ENCODE measurements at places on chromosomes 6 and 20. TPM values are rescaled to one million over a fixed set of nuclear protein-coding genes. Genes with fewer than 3 reads are reported as not detected.

ARHGAP40 gene
- total RNA-seq = 0.44 TPM

TRERF1 gene
- not detected for total RNA-seq

DNA sequence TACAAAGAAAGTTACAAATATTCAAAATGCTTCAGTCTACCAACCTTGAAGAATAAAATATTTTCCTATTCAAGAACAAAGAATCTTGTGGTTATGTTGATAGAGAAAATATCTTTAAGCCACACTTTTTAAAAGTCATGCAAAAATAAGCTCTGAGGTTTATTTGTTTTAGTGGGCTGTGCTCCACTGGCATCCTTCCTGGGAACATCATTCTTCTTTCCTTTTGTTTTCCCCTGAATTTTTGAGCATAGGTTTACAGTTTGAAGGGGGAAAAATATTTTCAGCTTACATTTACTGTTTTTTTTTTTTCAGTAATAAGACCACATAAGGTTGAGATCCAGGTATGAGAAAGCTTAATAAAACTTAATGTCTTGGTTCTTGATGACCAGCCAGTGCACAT lies 72.0 kb upstream of the BACH2 start:
- DNase-seq = no peak

- DNase-seq = no peak
Measured at GRCh38 chr20:52958211-52958610, 13.9 kb upstream of the TSHZ2 start.

- no peak for DNase-seq
Measured at GRCh38 chr20:23096986-23097520, 10.9 kb upstream of the CD93 start.

DNA sequence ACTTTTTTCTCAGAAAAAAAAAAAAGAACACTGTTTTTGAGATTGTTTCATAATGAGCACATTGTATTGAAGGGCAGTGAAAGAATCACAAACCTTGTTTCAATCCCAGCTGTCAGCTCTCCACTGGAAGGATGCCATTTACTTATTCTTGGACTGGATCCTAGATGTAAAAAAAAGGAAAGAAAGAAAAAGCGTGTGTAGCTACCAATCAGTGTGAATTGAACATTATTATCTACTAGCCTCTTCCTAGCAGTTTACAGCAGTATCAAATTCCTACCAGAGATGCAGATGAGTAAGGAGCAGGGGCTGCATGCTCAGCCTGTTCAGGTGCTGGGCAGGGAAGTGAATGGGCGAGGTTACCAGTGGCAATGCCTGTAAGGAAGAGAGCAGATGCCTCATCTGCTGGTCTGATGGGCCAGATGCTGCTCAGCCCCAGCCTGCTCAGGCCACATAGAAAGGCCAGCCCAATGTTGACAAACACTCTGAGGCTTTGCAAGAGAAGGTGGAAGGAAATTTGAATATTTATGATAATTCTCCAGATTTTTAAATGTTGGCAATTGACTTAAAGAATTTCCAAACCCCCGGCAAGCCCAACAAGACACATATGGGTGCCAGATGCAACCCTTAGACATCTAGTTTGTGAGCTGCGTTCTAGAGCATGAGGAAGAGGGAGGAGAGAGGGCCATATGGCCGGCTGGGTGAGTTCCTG lies 189.5 kb downstream of the IBTK start:
- no peak for DNase-seq

- DNase-seq = no peak
Measured at GRCh38 chr6:140956571-140957369, 1176.0 kb upstream of the GJE1 start.

- DNase-seq = no peak
Measured at GRCh38 chr6:107653861-107654394, 164.0 kb downstream of the SOBP start.

GRCh38 chr6:35602133-35602946 lies 86.4 kb downstream of the FKBP5 start:
- peak; percentile 35 for DNase-seq

GNAS-AS1 gene
- not detected for total RNA-seq

DDO gene
- 10.3 TPM for total RNA-seq

BTNL2 gene
- total RNA-seq = not detected

- DNase-seq = peak; percentile 50
Measured at GRCh38 chr6:7899101-7899888, 11.3 kb downstream of the TXNDC5 start.

- DNase-seq = peak; percentile 21
Measured at GRCh38 chr6:78810146-78810545, 57.2 kb upstream of the IRAK1BP1 start.

DNA sequence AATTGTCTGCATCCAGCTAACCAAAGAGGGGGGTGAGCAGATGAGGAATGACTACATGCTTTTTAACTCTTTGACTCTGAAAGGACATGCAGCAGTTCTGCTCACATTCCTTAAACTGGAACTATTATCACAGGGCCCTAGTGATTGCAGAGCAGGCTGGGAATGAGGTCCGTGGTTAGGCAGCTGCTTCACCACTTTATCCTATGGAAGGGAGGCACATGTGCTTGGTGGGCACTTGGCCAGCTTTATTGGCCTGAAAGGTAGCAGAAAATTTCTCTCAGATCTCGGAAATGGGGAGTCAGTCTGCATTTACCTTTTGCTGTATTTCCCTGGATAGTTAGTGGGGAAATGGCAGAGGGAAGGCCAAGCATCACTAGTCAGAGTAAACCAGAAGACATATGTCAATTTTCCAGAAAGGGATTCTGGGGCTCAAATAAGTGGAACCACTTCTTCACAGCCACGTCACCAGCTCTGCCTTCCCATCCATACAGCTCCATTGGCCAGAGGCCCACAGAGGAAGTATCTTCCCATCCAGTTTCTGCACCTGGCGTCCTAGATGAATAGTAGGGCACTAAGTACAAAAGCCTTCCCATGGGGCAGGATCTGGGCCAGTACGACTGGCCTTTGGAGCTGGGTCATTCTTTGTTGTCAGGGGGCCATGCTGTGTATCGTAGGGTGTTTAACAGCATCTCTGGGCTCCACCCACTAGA lies 444.8 kb downstream of the PTPRT start:
- DNase-seq = no peak

DNA sequence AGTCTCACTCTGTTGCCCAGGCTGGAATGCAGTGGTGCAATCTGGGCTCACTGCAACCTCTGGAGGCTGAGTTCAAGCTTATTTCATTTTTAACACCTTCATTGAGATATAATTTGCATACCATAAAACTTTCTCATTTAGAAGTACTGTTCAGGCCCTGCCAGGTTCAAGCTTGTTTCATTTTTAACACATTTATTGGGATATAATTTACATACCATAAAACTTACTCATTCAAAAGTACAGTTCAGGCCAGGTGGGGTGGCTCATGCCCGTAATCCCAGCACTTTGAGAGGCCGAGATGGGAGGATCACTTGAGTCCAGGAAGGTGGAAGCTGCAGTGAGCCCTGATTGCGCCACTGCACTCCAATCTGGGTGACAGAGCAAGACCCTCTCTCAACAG lies 5.5 kb downstream of the OR2B6 start:
- DNase-seq = no peak

FKBP1C gene
- total RNA-seq = 0.53 TPM

POPDC3 gene
- 0.20 TPM for total RNA-seq

- no peak for DNase-seq
Measured at GRCh38 chr20:15561070-15561569, 1012.1 kb downstream of the KIF16B start.

MAP7 gene
- 0.07 TPM for total RNA-seq

C6orf132 gene
- total RNA-seq = 1.5 TPM

GRCh38 chr6:27187231-27188060 lies 60.1 kb upstream of the PRSS16 start:
- DNase-seq = no peak

GRCh38 chr6:37535759-37536490 lies 36.2 kb upstream of the CCDC167 start:
- no peak for DNase-seq

GRCh38 chr20:37729909-37730308 lies 36.1 kb downstream of the CTNNBL1 start:
- no peak for DNase-seq

GRCh38 chr6:5865506-5866031 lies 141.2 kb downstream of the NRN1 start:
- DNase-seq = no peak

- DNase-seq = no peak
Measured at GRCh38 chr6:137970368-137970767, 103.3 kb downstream of the TNFAIP3 start.

DNA sequence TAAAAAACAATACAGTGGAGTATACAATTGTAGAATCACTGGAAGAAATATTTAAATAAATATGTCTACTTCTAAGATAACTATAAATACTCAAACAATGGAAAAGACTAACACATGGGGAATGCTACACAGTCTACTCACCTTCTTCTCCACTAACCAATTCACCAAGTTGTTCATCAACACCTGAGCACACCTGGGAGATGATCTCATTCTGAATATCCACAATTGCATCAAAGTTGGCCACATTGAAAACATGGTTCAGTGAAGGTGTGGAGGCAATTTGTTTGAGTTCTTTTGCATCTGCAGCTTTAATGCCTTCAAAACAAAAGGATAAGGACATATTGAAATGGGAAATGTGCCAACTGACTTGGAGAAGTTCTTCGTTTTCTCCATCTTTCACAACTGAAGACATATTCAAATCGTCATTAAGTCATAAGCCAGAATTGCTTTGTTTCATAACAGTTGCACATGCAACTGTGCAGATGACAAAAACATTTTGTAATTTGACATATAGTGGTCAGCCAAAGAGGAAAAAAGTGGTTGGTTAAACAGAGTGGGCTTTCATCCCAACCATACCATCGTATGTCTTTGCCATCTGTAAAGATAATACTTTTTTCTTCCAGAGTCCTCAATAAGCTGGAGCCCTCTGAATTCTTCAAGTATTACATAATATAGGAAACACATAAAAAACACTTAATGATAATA lies 17.5 kb downstream of the COL12A1 start:
- DNase-seq = no peak

GRCh38 chr6:148771896-148772554 lies 25.2 kb downstream of the UST start:
- no peak for DNase-seq

SLC22A7 gene
- total RNA-seq = 22.6 TPM

OTOR gene
- not detected for total RNA-seq

GRCh38 chr6:112085286-112086065 lies 1.8 kb downstream of the TUBE1 start:
- no peak for DNase-seq

SLC17A4 gene
- 0.07 TPM for total RNA-seq

- peak; percentile 73 for DNase-seq
Measured at GRCh38 chr6:116127771-116128493, 2.0 kb upstream of the COL10A1 start.

BPI gene
- not detected for total RNA-seq

ABRACL gene
- total RNA-seq = 5.4 TPM

GRCh38 chr6:47075168-47075567 lies 33.0 kb upstream of the ADGRF1 start:
- DNase-seq = peak; percentile 51

ADGRG6 gene
- 83.6 TPM for total RNA-seq

HLA-DRA gene
- not detected for total RNA-seq

GRCh38 chr6:70547313-70547712 lies 19.4 kb upstream of the SDHAF4 start:
- no peak for DNase-seq

GRCh38 chr6:2763876-2764540 lies 1.2 kb upstream of the WRNIP1 start:
- no peak for DNase-seq

GRCh38 chr20:21105429-21106170 lies 558 bp downstream of the LINC00237 start:
- no peak for DNase-seq
